Activated T-helper 17 cell treated with anti-CD3 and anti-CD28 coated beads, Interleukin-2, amount 50 U/mL, for 72 hours (primary cell): ENCODE measurements at places on chromosomes 4 and X. TPM values are rescaled to one million over a fixed set of nuclear protein-coding genes. Genes with fewer than 3 reads are reported as not detected.

TMSB15A gene
- 0.39 TPM for total RNA-seq

DNA sequence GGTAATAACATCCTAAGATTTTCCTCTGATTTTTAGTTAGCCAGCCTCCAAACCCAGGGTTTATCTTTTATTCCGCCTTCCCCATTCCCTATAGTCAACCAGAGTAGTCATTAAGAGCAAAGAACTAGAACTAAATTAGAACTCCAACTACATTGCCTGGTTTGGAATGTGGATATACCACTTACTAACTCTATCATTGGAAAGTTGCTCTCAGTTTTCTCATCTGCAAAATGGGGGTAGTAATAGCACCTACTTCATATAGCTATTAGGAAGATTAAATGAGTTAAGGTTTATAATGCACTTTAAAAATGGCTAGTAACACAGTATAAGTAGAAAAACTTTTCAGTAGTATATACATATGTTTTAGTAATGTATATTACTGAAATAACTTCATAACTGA is 63.7 kb downstream of the ZAR1 start:
- no peak for ATAC-seq

GRCh38 chr4:76213415-76214176 is at the start of gene SCARB2:
TSS of gene SCARB2 (minus strand) at chr4:76213824. CDS start at chr4:76213543, 281 bp downstream.
- peak; percentile 76 for ATAC-seq

- peak; percentile 81 for ATAC-seq
Measured at GRCh38 chrX:15882704-15883539, 28.3 kb upstream of the AP1S2 start.

DNA sequence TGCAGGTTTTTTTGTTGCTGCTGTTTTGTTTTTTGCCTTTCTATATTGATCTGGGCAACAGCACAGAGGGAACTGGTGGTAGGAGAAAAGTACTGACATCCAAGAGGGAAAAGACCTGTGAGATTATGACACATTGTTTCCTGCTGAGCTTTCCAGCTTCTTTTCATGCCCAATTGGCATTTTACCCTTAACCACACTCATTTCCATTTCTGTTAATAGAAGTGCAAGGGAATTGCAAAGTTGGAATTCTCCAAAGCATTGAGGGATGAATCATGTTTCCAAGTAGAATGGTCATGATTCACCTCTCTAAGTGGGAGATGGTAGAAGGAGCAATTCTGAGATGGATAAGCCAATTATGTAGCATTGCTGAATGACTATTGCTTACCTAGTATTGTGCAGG is 161.5 kb downstream of the PPARGC1A start:
- no peak for ATAC-seq

DNA sequence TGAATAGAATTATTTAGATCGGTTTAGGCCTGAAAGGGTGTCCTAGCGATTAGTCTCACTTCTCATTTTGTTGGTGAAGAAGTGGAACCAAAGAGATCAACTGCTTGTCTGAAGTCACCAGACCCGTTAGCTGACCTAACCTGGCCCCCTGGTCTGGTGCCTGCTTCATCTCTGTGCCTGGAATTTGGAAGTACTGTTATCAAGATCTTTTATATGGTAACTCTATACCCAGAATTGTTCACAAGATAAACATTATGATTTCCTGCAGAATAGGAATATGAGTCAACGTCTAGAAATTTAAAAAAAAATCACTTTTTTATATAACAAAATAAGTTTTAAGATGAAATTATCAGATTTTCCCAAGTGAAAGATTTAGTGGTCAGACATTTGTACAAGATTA is 37.2 kb downstream of the LRP2BP start:
- no peak for ATAC-seq

- no peak for ATAC-seq
Measured at GRCh38 chrX:50565718-50566117, 95.1 kb upstream of the DGKK start.

DNA sequence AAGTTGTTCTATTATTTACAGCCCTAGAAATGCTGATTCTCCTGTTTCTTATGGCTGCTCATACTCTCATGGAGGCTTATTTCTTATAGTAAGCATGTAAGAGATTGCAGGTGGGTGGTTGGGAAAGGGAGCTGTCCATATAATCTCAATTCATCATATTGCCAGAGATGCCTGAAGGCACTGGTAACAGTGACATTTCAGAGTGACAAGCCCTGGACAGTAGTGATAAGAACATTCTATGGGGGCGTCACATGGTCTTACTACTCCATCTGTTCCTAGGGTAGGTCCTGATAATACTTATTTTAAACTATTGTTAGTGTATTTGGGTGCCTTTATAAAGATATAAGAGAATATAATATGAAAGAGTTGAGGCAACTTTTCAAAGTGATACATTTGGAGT is 171.5 kb downstream of the CFAP299 start:
- no peak for ATAC-seq

DNA sequence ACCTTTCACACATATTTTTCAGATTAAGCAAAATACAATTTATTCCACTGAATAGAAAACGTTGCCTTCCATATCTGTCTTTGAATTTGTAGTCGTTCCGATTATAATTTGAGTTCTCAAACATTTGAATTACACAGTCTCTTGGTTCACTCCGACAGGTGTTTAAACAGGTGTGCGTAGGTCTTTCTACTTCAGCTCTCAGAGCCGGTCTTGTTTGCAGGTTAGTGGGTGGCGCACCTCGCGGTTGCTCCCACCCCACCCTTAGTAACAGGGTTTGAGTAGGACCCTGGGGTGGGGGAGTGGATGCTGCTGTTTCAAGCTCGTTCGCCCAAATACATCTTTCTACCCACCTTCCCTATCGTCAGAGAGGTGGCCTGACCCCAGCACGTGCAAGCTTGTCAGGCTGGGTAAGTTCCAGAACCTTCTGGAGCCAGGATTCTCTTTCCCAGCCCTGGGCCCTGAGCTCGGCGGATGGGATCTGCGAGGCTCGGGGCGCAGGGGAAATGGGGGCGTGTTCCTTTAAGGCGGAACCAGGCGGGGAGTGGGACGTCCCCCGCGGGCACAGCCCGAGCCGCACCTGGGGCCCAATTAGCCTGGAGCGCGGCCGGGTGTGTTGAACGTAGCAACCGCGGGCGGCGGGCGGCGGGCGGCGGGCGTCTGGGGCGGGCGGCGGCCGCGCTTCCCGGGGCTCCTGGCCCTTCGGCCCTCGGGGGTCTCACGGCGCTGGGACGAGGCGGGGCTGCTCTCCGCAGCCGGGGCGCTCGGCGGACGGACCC is at the start of gene FAM149A:
TSS of gene FAM149A (plus strand) at position 591 of the 776 bp plus-strand sequence.
- peak; percentile 72 for ATAC-seq

GRCh38 chr4:3861720-3862639 is 95.8 kb downstream of the ADRA2C start:
- ATAC-seq, result no peak

GRCh38 chrX:51395810-51396728 is 63.4 kb downstream of the NUDT10 start:
- peak; percentile 75 for ATAC-seq

DNA sequence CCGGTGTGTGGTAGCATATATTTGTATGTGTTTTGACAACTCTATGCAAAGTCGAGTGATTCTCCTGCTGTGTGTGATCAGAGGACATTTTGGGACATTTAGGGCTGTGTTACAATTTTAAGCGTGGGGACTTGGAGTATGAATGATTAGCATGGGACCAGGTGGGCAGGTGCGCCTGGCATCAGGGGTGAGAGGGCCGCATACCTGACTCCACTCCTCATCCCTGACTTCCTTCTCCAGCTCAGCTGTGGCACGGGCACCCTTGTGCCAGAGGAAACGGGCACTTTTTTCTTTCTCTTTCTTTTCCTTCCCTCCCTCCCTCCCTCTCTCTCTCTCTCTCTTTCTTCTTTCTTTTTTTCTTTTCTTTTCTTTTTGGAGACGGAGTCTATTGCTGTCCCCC is 15.7 kb upstream of the PLCXD1 start:
- ATAC-seq, result no peak
